Stimulated activated CD4-positive, alpha-beta T cell treated with anti-CD3 and anti-CD28 coated beads, Interleukin-1b, Interleukin-23, amount 100 ng/mL, for 1 hour (primary cell): ENCODE measurements at places on chromosomes 2 and 18.

- DNase-seq = no peak
Observed at GRCh38 chr2:43707255-43708015, 31.2 kb upstream of the C1GALT1C1L start.

- no peak for DNase-seq
Observed at GRCh38 chr2:29281916-29282247, 166.7 kb downstream of the CLIP4 start.

DNA sequence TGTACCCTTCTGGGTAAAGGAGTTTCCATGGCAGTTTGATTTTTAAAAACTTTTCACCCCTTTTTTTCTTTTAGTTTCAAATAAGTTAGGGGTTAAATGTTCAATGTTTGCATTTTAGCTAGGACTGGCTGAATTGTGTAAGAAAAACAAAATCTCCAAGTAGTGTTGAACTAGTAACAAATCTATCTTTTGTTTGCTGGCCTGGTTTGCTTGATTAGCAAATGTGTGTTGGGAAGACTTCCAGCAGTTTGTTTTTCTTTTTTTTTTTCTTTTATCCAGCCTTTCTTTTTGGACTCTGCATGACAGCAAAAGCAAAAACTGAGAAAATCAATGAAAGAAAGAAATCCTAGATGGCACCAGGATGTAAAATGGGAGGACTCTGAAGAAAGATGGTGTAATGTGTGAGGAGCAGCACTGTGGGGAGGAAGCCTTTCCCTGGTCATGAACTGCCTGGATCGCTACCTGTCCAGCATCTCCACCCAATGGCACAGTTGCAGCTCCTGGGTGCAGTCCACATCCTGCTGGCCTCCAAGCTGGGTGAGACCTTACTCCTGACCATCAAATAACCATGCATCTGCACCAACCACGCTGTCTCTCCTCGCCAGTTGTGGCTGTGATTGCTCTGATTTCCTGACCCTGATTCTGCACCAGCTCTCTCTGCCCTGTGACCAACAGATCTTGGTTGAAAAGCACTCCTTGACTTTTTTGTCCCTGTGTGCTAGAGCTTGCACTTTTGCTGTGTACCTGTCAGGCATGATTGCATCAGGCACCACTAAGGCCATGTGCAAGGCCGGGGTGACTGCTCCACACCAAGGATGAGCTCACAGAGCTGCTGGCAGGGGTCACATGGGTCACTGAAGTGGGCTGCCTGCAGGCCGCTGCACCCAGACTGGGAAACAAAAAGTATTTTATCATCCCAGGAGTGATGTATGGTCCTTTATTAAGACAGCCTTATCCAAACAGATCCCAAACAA lies 71.2 kb upstream of the ZNF236 start:
- DNase-seq = no peak

DNA sequence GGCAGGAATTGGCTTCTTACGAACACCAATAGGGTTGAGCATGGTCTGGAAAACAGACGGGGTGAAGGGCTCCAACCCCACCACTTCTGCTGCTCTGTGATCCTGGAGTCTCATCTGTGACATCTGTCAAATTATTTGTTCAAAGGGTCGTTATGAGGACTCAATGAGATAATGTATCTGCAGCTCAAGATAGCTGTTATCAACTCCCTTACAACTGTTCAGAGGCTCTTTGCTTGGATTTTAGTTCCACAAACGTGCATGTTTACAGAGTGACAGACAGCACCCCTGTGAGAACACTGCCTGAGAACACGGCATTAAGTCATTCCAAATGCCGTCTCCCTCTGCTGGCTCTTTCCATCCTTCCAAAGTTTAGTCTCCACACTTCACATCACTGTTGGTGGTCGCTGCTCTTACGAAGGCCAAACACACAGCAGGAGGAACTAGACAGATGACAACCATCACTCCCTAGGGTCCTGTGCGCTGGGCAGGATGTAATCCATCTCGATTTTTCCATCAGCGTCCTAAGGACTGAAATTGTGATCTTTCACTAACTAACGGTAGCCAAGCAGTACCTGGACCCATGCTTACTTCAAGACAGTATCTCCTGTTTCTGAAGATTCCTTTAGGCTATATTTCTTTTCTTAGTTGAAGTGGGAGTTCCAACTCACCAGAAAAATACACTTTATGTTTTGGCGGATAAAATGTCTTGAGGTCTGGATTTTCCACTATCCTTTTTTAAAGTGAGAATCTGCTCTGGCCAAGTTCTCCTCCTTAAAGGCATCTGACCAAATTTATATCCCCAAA lies 220.3 kb downstream of the ANAPC1 start:
- no peak for DNase-seq

- DNase-seq = no peak
Observed at GRCh38 chr2:218161644-218162043, 5.1 kb downstream of the CXCR1 start.

GRCh38 chr2:126657148-126657635 lies 1.2 kb downstream of the GYPC start:
- DNase-seq = no peak

GRCh38 chr2:44825702-44826101 lies 115.8 kb upstream of the SIX3 start:
- no peak for DNase-seq
